ENCODE measurements at places on chromosomes 12 and 14.
A peak's percentile ranks its signal among the peaks of the same experiment; 100 is the strongest.

GRCh38 chr12:90124289-90124688 is 415.7 kb upstream of the ATP2B1 start:
- no peak for DNase-seq

DNA sequence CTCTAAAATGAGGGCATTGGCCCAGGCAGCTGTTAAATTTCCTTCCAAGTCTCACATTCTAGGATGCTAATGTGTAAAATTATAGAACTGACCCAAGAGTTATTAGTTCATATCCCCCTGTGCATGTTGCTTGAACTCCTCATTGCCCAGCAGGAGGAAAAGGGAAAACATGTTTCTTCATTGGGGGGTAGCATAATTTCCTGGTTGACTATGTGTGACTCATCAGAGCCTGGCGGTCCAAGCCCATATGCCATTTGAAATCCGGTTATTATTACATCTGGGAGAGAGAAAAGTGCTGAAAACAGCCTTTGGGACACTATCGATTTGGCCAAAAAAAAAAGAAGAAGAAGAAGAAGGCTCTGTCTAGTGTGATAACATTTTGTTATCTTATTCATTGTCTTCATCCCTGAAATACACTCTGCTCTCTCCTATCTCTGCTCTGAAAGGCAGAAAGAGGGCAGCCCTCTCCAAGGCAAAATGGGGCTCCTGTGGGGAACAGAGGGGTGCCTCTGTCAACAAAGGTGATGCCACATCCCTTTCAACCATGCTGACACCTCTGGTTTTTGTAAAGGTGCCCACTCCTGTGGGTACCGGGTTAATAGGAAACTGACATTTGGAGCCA is 114.2 kb downstream of the DAD1 start:
- DNase-seq, result peak; percentile 54

DNA sequence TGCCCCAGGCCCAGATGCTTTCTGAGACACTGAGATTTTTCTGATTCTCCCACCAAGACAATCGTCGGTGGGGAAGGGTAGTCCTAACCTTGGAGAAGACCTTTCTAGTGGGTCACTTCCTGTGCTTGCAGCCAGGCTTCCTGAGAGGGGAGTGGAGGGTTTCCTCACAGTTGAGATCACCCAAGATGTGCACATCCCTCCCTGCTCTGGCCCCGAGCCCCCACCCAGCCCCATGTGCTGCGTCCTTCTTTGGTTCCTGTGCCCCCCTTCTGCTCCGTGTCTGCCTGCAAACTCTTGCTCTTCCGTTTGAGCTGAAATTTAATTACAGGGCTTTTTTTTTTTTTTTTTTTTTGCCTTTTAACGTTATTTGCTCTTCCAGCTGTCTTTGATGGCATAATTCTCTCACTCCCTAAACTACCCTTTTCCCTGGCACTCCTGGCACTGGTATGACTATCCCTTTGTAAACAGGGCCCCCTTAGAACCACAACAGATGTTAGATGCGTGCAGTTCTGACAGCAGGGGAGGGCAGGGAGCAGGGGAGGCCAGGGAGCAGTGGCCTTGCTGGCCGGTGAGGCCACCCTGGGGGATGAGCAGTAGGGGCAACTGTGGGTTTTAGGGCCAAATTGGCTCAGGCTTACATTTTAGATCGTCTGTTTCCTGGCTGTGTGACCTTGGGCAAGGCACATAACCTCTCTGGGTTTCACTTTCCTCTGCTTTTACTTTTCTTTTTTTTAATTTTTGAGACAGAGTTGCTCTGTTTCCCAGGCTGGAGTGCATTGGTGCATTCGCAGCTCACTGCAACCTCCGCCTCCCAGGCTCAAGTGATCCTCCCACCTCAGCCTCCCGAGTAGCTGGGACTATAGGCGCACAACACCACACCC is 144.5 kb downstream of the PHETA1 start:
- no peak for DNase-seq

- DNase-seq, result peak; percentile 28
Measured at GRCh38 chr14:41609704-41610183, 3.1 kb downstream of the LRFN5 start.

GRCh38 chr14:104286086-104286485 is 147.7 kb downstream of the KIF26A start:
- no peak for DNase-seq

- DNase-seq, result no peak
Measured at GRCh38 chr12:40002178-40003169, 103.4 kb downstream of the SLC2A13 start.

- no peak for DNase-seq
Measured at GRCh38 chr14:99724196-99724891, 40.2 kb downstream of the CYP46A1 start.

DNA sequence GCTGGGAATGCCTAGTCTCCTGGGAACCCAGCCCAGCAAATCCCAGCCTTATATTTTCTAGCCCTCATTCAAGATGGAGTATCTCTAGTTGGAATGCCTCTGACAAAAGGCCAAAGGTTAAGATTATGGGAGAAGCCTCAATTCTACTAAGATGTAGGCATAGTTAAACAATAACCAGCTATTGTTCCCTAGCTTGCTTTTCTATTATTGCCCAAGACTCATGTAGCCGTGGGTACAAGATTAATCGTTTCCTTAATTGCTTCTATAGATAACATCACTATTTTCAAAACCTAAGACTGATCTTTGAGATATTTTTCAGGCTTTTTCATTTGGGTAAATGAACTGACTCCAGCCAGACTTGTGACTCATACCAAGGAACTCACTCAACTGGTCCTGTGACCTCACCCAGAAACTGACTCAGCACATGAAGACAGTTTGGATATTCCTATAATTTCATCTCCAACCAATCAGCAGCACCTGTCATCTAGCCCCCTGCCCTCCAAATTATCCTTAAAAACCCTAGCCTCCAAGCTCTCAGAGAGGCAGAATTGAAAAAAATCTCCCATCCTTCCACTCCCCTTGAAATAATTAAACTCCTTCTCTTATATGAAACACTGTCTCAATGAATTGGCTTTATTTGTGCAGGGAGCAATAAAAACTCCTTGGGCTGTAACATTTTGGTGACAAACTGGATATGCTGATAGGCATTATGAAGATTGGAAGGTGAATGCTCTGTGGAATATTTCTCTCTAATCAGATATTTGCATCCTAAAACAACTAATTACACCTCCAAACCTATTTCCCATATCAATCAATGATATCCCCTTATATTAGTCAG is 589.0 kb downstream of the C12orf50 start:
- DNase-seq, result peak; percentile 96

DNA sequence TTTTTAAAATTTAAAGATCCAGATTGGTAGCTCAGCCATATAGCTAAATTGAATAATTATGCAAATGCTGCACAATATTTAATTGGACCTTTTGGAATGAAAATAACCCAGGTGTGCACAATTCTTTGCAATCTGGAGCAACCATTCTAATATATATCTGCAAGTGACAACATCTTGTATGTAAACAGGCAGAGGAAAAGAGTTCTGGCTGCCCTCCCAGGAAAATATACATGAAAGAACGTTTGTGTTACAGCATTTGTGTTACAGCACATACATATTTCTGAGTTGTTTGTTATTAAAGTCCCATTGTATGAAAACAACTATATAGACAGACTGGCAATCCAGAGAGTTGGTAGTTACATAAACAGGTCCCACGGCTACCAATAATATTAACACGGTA is 377.5 kb downstream of the DIO2 start:
- DNase-seq, result no peak

- DNase-seq, result no peak
Measured at GRCh38 chr12:82966001-82966559, 279.4 kb downstream of the TMTC2 start.

- DNase-seq, result no peak
Measured at GRCh38 chr12:126607867-126608266, 1542.6 kb downstream of the AACS start.

GRCh38 chr14:103886304-103887169 is 39.2 kb upstream of the PPP1R13B start:
- peak; percentile 54 for DNase-seq

DNA sequence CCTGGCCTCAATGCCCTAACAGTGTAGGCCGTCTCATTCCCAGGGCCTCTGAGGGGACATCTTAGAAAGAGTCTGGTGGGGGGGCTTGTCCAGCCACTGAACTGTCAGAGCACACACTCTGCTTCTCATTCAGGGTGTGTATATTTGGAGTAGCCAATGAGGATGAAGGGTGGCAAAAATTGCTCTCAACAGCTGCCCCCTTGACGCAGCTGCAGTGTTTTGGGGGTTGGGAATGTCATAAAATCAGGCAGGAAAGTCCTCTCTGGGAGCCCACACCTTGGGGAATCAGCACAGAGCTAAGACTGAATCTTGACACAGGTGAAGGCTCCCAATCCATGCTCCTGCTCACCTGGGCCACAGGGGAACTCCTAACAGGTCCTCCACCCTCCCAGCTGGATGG is 1.5 kb downstream of the RASAL1 start:
- DNase-seq, result no peak

DNA sequence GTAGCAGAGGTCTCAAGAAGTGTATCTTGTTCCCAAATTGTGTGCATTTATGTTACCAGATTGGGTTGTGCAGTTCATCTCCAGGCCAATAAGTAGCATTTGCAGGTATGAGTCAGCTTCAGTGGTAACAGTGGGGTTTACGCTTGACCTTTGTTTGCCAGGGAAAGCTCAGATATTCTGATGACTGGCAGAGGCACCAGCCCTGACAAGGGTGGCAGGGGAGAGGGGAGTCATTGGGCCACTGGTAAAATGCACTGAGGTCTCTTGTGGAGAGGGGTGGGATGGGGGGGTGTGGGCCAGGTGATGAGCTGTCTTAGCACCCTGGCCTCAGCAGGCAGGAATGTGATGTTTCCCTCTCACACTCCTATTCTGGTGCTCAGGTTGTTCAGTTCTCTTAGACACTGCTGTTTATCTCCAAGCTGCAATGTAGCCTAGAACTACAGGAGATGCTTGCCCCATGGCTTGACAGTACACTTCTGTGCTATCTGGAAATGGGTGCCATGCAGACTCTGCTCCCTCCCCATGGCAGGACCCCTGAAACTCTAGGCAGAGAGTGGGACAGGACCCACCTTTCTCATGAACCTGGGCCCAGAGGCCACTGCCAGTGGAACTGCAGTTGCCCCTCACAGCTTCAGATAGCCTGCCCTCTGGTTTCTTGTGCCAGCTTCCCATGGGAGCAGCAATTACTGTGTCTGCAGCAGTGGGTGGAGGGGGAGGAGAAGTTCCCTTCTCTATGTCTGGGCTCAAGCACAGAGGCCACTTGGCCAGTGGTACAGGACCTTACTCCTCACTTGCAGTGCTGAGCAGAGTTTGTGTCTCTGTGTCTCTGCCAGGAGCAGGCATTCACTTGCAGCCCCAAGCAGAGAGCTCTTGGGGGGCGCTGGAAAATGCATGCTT is 31.9 kb downstream of the USP15 start:
- DNase-seq, result peak; percentile 70

- no peak for DNase-seq
Measured at GRCh38 chr12:4144676-4145075, 128.9 kb upstream of the CCND2 start.

- no peak for DNase-seq
Measured at GRCh38 chr12:22533155-22533554, 11.2 kb downstream of the C2CD5 start.

DNA sequence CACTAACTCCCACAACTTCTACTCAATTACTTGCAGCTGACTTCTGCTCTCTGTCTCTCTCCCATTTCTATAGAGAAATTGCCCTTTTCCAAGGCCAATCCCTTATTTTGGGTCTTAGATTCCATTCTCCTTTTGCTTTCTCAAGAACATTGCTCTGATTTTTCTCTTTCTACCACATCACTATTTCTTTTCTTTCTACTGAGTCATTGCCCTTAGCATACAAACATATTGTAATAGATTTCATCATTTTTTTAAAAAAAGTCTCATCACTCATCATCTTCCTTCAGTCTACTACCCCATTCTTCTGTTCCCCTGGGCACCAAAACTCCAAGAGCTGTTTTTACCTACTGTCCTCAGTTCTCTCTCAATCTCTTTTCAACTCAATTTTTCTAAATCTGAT is 4.4 kb upstream of the KCNA1 start:
- DNase-seq, result no peak

GRCh38 chr12:124381456-124382296 is 86.8 kb downstream of the RFLNA start:
- DNase-seq, result peak; percentile 85

- DNase-seq, result peak; percentile 14
Measured at GRCh38 chr12:22709292-22709691, 84.3 kb downstream of the ETNK1 start.

- peak; percentile 32 for DNase-seq
Measured at GRCh38 chr14:76763096-76764041, 2.1 kb downstream of the VASH1 start.

DNA sequence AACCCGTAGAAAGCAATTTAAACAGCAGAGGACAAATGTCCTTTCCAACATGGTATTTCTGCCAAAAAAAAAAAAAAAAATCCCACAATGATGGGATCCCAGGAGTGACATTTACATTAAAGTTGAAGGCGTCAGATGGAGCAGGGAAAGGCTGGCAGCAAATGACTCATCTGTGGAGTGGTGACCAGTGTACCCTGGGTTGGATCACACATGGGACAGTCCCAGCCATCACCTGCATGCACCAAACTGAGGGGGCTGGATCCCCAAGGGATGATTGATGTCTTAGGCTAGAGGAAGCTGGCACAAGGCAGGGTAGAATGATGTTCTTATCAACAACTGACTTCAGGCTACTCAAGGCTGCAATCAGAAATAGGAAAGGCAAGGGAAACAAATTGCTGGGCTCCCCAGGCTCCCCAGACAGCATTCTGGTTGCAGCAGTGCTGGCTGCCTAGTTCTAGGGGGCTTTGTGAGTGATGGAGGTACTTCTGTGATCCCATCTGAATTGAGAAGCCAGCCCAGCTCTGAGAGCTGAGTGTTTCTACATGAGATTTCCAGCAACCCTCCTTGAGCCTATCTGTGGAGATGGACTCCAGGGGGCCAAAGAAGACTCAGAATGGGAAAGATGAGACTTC is 117.9 kb downstream of the DPF3 start:
- DNase-seq, result no peak

DNA sequence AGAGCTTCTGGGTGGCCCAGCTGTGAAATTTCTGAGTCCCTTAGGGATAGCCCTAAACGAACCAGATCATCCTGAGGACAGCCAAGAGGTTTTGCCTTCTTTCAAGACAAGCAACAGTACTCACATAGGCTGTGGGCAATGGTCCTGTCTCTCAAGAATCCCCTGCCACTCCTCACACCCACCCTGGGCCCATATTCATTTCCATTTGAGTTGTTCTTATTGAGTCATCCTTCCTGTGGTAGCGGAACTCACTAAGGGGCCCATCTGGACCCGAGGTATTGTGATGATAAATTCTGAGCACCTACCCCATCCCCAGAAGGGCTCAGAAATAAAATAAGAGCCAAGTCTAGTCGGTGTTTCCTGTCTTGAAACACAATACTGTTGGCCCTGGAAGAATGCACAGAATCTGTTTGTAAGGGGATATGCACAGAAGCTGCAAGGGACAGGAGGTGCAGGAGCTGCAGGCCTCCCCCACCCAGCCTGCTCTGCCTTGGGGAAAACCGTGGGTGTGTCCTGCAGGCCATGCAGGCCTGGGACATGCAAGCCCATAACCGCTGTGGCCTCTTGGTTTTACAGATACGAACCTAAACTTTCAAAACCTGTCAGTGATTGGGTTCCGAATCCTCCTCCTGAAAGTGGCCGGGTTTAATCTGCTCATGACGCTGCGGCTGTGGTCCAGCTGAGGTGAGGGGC is 38.9 kb downstream of the DAD1 start:
- peak; percentile 82 for DNase-seq
